Caki2 (cell line): ENCODE measurements at places on chromosomes 1 and 21. TPM values are rescaled to one million over a fixed set of nuclear protein-coding genes. Genes with fewer than 3 reads are reported as not detected.

The GBP2 gene
- 2.7 and 3.7 TPM in 2 replicates for total RNA-seq

The C1orf210 gene
- not detected in 2 replicates for total RNA-seq

The LCE2A gene
- total RNA-seq, result not detected in 2 replicates

The BTBD8 gene
- total RNA-seq, result 0.43 and 3.6 TPM in 2 replicates

The CPT2 gene
- total RNA-seq, result 10.9 and 12.6 TPM in 2 replicates

The FAM110D gene
- 0.14 TPM in 1 of 2 replicates, not detected in the other for total RNA-seq

The MTARC1 gene
- total RNA-seq, result 5.2 TPM in 2 replicates

The TPTE gene
- total RNA-seq, result not detected in 2 replicates

The FCRL1 gene
- total RNA-seq, result not detected in 2 replicates
